Stimulated activated CD8-positive, alpha-beta memory T cell treated with anti-CD3 and anti-CD28 coated beads, Interleukin-7, amount 100 ng/mL, for 48 hours (primary cell): ENCODE measurements at places on chromosomes 7 and 10.

DNA sequence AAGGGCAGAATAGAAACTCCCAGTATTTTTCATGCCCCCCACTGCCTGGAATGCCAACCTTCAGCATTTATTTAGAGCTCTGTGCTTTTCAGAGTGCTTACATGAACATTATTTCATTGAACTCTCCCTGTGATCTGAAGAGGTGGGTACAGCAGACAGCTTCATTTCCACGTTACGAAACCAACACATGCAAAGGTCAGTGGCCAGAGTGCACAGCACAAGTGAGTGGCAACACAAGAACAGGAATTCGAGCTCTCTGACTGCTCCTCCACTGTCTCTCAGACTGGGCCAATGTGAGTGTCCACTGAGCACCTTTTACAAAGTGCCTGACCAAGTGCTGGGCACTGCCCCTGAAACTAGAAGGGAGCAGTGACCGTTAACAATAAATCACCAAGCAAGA is 162.9 kb downstream of the GLI3 start:
- no peak for DNase-seq

DNA sequence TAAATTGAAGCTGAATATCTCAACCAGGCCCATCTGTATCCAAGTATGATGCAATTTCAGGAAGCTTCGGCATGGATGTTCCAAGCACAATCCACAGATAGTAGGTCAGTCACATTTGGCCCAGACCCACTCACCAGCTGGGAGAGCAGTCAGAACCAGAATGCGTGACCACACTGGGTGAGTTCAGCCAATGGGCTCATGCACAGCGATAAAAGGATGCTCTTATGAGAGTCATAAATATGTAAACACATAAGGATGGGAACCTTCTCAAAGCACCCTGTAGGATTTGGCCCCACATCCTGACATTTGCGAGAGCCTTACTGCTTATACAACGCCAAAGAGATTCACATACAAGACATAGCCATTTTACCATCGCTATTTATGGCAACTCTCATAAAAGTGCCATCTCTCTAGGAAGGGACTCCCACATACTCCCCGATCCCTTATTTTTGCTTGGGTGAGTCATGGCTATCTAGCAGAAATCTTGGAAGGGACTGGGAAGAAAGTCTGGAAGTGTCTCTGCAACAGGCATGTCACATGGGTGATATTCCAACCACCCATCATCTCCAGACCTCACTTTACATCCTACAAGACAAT is 3.0 kb downstream of the AFAP1L2 start:
- no peak for DNase-seq

DNA sequence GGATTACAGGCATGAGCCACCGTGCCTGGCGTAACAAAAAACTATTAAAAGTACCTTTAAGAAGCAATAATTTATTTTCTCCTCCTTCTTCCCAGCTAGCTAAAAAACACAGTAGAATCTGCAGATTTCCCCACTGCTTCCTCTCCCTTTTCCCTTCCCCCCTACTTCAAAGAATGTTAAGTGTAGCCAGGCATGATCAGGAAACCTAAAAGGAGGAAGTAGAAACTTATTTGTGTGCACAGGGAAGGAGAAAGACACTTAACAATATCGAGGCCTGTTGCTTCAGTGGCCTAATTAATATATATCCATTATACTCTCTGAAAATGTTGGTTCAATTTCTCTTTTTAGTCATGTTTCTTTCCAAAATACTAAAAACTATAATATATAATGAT is 127.7 kb downstream of the NRBF2 start:
- DNase-seq: no peak

DNA sequence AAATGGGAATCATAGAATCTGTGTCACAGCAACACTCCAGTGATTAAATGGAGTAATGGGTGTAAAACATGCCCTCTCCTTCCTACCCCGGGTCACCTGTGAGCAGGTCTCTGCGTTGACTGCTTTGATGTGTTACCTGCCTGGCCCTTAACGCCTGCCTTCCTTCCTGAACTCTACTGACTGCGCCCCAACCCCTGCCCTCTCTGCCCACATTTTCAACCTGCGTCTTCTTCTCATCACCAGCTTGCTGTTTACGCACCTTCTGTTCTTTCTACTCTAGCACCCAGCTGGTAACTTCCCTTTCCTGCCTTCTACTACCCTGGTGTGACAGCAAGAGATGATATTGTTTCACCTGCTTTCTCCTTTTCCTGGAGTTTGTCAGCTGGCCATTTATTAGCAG is 303.0 kb upstream of the LRGUK start:
- DNase-seq: no peak

- DNase-seq: no peak
These were observed 8.0 kb downstream of the PWWP2B start for GRCh38 chr10:132404911-132405462.

DNA sequence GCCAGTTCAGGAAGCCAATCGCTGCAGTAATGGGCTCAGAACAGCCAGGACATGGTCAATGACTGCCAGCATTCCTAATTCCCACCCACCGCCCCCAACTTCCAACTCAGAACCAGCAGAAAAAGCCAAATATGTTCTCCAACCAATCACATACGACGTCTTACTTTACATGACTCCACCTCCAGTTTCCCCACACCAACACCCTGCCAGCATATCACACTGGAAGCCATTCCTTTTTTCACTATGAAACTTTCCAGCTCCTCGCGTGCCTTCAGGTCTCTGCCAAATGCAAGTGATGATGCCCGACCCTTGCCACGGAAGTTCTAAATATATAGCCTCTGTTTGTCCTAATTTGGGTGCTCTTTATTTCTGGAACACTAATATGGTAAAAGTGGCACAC is 12.5 kb downstream of the NPS start:
- DNase-seq: no peak

DNA sequence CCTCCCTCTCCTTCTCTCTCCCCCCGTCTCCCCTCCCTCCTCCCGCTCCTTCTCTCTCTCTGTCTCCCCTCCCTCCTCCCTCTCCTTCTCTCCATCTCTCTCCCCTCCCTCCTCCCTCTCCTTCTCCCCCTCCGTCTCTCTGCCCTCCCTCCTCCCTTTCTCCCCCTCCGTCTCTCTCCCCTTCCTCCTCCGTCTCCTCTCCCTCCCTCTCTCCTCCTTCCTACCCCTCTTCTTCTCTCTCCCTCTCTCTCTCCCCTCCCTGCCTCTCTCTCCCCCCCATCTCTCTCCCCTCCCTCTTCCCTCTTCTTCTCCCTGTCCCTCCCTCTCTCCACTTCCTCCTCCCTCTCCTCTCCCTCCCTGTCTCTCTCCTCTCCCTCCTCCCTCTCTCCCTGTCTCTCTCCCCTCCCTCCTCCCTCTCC is 32.2 kb downstream of the AP5Z1 start:
- no peak for DNase-seq

GRCh38 chr10:52778511-52779392 is 6.2 kb upstream of the MBL2 start:
- DNase-seq: no peak

DNA sequence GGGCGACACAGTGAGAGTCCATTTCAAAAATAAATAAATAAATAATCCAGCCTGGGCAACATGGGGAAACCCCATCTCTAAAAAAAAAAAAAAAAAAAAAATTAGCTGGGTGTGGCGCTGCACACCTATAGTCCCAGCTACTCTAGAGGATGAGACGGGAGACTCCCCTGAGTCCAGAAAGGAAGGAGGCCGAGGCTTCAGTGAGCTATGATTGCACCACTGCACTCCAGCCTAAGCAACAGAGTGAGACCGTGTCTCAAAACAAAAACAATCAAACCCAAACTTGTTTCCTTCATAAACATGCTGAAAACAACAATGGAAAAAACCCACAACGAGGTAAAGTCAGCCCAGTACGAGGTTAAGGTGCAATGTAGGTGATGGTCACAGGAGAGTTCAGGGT is 1.2 kb downstream of the COX19 start:
- no peak for DNase-seq

DNA sequence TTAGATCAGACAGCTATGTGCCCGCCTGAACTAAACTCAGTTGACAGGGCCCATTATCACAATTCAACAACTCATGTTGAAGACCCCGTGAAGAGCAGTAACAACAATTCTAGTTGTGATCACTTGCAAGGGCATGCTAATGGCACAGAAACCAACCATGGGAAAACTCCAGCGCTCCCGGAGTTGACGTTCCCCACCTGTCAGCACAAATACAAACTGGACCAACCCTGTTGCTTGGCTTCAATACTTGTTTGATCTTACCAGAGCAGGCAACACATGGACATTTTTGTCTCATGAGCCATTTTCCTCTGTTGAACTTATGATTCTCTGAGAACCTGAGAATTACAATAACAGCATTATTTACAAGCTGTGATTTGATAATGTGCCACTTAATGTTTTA is 119.0 kb upstream of the LANCL2 start:
- DNase-seq: no peak

DNA sequence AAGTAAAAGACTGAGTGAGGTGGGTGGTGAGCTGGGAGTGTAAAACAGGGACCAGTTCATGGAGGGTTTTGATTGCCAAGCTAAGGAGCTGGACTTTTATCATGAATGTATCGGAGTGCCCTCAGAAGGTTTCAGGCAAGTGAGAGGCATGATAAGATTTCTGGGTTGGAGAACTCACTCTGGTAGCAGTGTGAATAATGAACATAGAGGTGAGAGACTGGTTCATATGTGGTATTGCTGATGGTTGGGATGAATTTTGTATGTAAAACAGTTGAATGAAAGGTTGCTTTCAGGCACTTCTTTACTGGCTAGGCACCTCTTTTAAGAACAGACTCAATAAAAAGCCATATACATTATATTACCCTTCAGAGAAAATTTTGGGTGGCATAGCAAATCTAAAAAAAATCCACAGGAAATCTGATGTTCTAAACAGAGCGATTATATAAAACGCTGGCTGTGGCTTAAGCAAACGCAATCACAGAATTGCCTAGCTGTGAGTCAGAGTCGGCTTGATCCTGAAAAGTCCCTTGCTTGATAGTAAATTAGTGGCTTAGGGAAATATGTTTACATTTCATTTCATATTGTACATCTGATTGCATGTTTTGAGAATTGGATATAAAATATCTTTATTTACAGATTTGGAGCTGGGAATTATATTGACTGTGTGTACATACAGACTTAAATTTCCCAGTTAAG is 92.9 kb upstream of the HDAC9 start:
- DNase-seq: no peak

DNA sequence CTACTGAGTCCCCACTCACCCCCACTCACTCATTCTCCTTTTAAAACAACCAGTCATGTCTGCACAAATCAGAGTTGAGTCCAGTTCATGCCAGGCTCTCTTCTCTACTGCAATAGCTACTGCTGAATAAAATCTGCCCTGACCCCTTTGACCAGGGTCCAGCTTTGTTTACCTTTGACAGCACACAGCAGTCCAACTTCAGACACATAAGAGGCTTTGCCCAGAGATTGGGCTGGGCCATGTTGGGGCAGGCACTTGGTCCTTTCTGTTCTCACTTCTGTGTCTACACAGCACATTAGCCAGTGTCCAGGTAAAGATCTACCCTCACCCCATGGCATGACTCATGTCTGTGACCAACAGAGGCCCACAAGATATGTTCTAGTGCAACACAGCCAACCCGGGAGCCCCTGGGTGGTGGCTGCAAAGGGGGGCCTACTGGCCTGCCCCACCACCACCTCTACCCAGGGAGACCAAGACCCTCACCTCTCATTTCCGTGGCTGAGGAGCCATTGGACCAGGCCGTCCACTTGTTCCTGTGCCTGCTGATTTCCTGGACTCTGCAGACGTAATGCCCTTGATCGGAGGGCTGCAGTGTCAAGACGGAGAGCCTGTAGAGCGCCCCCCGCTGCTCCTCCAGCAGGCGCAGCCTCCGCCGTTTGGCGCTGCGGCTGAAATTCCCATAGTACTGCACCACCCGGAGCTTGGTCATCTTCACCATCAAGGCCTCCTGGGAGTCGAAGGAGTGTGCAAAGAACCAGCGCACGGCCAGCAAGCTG is 8.0 kb downstream of the VSTM4 start:
- DNase-seq: no peak

DNA sequence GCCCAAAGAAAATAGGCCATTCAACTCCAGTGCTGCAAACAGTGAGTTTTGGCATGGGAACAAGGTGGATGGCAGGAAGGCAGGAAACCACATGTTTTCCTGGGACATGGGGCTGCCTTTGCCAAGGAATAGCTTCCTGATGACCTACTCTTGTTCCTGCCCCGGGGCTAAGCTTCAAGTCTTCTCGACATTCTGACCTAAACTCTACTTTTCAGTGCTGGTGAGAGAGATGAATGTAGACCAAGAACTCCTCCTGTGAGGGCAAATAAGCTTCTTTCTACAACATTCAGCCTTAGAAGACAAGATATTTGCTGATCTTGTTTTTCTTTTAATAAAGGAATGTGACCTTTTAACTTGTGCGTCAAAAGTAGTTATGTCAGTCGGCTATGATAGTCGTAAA is 199.0 kb downstream of the GPR37 start:
- no peak for DNase-seq

DNA sequence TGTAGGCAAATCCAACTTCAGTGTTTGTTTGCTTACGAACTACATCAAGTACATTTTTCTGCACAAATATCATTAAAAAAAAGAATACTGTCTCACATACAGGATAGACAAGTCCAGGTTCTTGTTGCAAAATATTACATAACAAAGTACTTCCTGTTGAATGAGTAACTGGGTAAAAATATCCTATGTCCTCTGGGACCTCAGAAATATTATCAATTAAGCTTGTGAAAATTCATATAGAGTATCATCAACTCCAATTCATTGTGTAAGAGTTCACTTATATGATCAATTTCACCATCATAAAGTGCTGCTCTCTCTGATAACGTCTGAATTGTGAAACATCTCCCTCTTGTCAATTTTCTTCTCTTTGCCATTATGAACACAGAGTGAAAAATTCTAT is 22.6 kb downstream of the HERC4 start:
- no peak for DNase-seq

DNA sequence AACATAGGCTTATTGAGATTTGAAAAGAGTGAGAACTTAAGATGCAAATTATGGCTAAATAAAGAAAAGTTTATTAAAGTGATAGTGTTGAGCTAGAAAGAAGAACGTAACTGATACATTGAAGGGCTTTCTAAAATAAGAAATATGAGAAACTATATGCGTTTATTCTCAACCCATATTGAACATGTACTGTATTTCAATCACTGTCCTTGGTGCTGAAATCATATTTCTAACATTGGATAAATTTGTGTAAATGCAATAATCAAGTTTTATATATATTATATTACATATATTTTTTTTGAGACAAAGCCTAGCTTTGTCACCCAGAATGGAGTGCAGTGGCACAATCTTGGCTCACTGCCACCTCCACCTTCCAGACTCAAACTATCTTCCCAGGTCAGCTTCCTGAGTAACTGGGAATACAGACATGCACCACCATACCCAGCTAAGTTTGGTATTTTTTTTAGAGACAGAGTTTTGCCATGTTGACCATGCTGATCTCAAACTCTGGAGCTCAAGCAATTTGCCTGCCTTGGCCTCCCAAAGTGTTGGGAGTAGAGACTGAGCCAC is 1065.8 kb downstream of the REEP3 start:
- no peak for DNase-seq
